ENCODE measurements at places on chromosomes 1 and 21.

- DNase-seq = no peak
Measured at GRCh38 chr1:209616366-209617046, 33.0 kb downstream of the CAMK1G start.

DNA sequence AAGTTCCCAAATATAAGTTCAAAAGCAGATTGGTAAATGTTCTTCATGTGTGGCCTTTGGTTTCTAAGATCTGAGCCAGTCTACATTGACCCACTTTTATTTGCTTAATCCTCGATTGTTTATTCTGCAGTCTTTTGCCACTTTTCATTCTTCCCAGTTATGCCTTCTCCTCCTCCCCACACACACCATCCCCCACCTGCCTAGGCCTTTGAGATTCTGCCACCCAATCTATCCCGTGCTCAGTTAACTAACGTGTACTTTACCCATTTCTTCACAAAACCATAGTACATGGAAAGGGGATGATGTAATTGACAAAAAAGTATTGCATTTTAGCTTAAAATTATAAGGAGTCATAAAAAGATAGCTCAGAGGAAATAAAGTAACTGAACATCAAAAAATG is 3.7 kb downstream of the CFH start:
- DNase-seq = no peak

DNA sequence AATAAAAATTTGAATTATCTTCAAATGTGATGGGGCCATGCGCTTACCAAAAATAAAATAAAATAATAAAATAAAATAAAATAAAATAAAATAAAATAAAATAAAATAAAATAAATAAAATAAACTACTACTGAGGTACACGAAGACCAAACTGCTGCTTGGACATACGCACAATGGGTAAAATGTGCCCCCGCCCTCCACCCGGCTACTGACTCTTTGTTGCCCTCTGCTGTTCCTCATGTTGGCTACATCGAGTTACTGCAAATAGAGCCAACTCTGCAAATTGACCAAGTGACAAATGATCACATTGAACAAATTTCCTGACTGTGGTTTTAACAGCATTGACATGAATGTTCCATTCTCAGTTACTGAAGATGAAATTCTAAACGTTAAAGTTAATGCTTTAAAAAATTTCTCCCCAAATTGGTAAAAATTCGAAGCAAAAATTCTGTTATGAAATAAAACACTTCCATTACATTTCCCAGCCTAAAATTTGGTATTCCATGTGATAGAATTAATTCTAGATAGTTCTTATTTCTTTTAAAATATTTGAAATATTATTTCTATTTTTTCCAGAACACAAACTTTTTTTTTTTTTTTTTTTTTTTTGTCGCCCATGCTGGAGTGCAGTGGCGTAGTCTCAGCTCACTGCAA is 18.8 kb upstream of the MAP1LC3C start:
- peak; percentile 68 for DNase-seq

- DNase-seq = peak; percentile 88
Measured at GRCh38 chr1:234934611-234935033, 194.0 kb downstream of the TOMM20 start.

GRCh38 chr1:14568716-14569355 is 29.6 kb upstream of the KAZN start:
- no peak for DNase-seq

- peak; percentile 21 for DNase-seq
Measured at GRCh38 chr1:239169276-239169675, 217.1 kb upstream of the CHRM3 start.

DNA sequence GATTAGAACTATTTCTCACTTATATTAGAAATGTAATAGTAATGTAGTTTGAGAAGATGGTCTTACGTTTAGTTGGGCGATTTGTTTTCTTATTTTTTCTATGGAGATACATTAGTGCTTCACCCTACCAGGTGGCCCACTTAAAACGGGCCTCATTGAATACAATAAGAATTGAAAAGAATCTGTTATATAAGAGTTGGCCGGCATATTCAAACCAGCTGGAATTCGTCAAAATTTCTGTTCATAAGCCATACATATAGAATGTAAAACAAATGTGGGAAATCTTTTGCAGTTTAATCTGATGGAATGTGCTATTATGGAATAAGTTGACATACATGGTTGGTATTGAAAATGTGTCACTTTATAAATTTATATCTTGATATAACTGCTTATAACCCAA is 96.4 kb upstream of the C1orf105 start:
- DNase-seq = no peak

- DNase-seq = no peak
Measured at GRCh38 chr1:44424747-44425146, 19.7 kb downstream of the RNF220 start.

- DNase-seq = no peak
Measured at GRCh38 chr1:180153032-180153431, 1.6 kb upstream of the QSOX1 start.

GRCh38 chr1:30741239-30741894 is 16.2 kb downstream of the LAPTM5 start:
- DNase-seq = peak; percentile 55

DNA sequence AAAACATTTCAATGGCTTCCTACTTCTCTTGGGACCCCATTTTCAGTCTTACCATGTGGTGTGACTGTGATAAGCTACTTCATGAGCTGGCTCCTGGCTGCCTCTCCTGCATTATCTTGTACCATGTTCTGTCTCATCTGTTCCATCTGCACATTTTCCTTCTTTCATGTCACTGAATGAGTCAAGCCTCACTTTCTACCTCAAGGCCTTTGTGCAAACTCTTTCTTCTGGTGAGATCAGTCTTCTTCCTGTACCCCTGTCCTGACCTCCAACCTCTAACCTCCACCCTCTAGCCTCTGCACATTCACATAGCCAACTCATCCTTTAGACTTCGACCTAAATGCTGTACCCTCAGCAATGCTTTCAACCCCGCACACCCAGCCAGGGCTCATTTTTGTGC is 9.6 kb upstream of the FAM78B start:
- no peak for DNase-seq

GRCh38 chr1:155650231-155650757 is 38.3 kb downstream of the YY1AP1 start:
- no peak for DNase-seq

- DNase-seq = peak; percentile 63
Measured at GRCh38 chr1:198890214-198890930, 251.5 kb downstream of the PTPRC start.

DNA sequence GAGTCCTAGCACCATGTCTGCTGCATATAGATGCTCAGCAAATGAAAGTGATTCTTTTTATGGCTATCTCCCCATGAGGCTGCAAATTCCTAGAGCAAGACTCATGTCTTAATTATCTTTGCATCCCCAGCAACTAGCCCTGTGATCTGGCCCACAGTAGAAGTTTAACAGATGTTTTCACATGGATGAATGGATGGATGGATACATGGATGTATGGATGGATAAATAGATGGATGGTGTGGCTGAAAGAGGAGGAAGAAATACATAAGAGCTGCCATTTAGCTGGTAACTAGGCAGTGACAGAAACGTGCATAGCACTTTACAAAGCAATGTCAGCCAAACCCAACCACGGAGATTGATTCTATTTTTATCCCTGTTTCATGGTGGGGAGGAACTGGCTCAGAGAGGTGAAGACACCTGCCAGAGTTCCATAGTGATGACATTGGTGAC is 32.7 kb upstream of the ZBTB40 start:
- DNase-seq = peak; percentile 45

- no peak for DNase-seq
Measured at GRCh38 chr21:41399246-41399800, 26.7 kb upstream of the MX1 start.

- DNase-seq = no peak
Measured at GRCh38 chr1:57302812-57303596, 120.9 kb downstream of the DAB1 start.

DNA sequence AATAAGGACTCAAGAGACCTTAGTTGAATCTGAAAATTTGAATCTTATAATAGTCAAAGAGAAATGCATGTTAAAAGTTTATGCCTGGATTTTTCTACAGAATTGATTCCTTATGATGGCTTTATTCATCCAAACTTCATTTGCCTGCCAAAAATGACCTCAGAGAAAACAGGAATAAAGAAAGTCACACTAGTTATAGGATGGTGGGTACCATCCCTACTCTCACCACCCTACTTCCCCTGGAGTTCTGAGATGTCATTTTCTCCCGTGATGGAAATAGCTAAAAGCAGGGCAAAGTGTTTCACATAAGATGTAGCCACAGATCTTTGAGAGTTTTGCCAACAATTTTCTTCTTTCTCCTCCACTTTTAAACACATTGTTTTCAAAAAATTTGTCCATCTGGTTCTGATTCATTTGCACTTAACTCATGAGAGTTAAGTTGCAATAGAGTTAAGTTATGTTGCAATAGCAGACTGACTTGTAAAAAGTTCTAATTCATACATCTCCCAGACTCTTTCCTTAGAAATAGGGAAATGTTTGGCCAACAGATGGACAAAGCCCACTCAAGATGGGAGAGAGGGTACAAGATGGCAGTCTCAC is 384.6 kb downstream of the PLPP3 start:
- no peak for DNase-seq

- DNase-seq = no peak
Measured at GRCh38 chr1:1330366-1331067, 563 bp upstream of the TAS1R3 start.

DNA sequence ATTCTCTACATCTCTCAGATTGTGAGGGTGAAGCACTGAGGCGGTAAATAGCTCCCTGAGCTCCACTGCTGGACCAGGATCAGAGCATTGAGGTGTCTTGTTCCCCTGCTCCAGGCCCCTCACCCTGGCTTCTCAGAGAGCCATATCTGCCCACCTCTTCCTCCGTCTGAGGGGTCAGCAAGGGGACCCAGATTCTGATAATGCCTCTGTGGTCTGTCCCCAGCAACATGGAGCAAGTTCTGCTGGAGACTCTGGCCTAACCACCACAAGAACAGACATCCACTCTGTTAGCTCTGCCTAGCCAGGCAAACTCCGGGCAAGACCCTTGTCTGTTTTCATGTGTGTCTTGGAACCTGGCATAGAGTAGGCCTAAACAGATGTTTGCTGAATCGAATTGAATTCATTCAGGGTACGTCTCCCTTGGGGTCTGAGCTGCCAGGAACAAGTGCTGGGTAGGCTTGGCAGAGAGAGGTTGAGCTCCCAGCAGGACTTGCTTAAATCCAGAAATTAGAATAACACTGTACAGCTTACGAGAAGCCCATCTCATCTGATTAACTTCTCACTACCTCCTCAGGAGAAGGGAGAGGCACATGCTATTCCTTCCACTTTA is 2.3 kb downstream of the TRAF5 start:
- no peak for DNase-seq

- DNase-seq = peak; percentile 58
Measured at GRCh38 chr1:62082456-62083363, 111.9 kb upstream of the L1TD1 start.

DNA sequence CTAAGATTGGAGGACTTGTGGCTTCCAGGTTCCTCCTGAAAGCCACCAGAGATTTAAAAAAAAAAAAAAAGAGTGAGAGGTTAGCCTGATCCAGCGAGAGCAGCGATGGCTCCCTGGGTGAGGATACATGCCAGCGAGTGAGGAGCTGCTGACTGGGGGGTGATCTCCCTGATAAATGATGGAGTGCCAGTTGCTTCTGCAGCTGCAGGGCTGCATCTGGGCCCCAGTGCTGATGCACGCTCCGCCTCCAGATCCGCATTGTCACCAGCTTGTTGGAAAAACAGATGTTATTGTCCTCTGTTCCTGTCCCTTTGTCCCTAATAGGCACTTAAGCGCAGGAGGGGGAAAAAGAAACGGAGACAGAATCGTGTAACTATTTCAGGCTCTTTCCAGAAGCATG is 28.6 kb downstream of the UBIAD1 start:
- no peak for DNase-seq

DNA sequence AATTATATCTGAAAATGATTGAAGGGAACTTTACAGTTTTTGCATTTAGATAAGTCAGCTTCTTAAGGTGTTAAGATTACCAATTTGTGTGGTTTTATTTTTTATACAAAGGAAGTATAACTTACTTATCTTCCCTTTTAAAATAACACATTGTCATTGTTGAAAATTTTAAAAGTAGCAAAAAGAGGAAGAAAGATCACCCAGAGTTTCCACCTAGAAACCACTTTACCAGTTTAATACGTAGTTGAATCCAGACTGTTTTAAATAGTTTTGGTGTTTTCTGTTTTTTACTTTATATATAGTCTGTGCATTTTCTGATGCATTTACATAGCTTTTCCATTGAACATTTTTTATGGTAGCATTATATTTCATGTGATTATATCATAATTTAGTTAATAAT is 6.1 kb downstream of the CCDC18 start:
- DNase-seq = no peak

GRCh38 chr1:33814166-33814565 is 49.7 kb upstream of the HMGB4 start:
- peak; percentile 11 for DNase-seq

DNA sequence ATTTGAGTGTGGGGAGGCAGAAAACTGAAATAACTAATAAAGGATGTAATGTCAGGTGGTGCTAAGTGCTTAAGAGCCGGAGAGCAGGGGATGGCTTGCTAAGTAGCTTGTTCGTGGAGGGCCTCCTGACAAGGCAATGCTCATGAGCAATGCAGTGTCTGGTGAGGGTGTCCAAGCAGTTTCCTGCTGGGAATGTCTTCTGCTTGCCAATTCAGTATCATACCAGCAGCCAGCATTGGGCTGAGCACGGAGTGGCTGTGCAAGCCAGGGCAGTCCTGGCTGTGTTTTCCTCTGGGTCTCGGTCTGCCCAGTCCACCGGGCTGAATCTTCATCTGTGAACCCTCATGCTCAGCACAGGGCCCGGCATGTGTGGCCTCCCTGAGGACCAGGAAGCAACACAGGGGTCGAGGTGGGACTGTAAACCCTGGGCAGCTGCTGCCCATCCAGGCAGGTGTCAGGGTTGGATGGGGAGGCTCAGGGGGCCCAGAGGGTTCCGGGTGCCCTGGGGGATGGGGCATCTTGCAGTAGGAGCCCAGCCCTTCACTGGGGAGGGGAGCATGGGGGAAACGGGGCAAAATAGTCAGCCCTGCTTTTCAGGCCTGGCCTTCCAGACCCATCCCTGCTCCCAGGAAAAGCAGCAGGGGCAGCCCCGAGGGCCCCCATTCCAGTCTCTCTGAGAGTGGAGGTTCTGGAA is 27.5 kb downstream of the EDN2 start:
- DNase-seq = no peak

GRCh38 chr1:47638713-47639112 is 200.9 kb downstream of the FOXD2 start:
- no peak for DNase-seq

- DNase-seq = no peak
Measured at GRCh38 chr21:44766818-44767354, 34.7 kb downstream of the UBE2G2 start.

DNA sequence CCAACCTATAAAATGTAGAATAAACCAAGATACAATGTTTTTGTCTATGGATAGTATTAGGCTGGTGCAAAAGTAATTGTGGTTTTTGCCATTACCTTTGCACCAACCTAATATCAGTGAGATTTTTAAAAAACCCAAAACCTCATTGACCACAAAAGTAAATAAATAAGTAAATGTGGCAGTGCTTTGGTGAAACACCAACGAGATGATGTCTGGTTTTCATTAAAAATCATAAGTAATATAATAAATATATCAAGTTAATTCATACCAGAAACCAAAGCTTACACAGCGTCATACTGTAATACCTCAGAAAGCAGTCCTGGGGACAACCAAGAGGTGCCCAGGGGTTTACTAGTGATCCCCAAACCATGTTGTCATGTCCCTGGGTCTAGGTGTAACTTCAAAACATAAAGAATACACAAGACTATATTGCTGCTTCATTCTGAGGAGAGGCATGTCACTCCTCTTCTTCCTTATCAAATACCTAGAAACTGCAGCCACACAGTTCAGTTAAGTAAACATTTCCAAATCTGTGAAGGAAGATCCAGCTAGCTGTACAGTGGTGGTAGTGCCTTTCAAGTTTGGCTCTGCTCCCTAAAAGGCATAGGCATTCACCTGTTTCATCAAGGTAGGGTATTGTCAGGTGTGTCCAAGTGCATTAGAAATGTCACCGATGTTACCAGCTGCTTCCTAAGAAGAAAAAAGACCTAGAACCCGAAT is 51.6 kb upstream of the ZC3H11B start:
- no peak for DNase-seq

All from ELR (cell line).